ENCODE measurements at places on chromosomes 5 and 9.

DNA sequence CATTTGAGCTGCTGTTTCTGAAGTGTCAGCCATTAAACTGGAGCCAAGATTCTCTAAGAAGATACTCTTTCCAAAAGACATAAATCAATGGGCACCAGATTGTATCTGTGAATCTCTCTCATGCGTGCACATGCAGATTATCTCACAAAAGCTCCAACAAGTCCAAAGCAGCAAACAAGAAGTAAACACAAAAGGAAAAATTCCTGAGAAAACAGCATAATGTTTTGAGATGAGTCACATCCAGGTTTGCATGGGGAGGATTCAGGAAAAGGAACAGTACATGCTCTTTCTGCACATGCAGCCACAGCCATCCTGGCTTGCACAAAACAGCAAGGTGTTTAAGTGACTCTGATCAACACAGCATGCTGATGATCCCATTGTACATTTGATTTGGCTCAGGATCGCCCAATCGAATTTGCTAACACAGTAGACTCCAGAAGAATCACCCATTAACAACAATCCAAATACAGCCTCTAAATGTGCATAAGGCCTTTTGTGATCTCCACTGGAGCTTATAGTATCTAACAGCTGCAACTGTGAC, 143.1 kb downstream of the ELAVL2 start:
- peak; percentile 24 for DNase-seq

GRCh38 chr9:20940447-20941173, 90.8 kb downstream of the HACD4 start:
- DNase-seq = peak; percentile 36

DNA sequence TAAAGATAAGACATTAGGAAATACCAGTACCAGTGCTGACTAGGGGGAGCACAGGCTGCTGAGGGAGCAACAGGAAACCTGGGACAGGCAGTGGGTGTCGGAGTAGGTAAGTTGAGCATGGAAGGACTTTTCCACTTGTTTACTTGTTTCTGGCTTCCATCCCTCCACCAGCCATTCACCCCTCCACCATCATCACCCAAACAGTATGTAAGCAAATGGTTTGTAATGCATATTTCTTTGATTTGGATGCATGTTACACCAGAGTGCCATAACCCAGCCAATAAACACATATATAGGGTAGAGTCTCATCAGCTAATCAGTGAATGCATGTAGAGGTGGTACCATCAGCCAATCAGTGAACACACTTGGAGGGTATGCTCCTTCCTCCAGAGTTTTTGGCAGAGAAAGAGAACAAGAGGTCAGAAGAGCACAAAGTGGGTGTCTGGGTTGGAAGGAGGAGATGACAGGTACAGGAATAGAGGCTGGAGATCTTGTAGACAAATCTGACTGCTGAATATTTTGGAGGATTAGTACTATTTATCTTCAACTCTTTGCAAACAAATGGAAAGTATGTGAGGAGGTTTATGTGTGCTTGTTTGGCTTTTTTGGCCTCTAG, 37.7 kb upstream of the PDE8B start:
- no peak for DNase-seq

GRCh38 chr5:163730206-163730756, 224.9 kb downstream of the MAT2B start:
- no peak for DNase-seq

DNA sequence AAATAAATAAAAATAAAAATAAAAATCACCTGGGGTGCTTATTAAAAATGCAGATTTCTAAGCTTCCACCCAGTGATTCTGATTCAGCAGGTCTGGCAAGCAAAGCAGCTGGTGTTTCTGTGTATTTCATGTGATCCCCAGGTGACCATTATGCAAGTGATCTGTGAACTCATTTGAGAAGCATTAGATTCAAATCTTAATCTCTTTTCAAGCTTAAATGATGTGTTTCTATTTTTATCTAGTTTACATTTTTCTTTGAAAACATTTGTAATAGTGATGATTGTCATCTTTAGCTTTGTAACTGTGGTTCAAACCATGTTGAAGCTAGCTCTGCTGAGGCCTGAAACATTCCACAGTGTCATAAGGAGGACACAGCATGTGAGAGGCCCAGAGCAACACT, 804.8 kb upstream of the ZNF608 start:
- DNase-seq = peak; percentile 37

DNA sequence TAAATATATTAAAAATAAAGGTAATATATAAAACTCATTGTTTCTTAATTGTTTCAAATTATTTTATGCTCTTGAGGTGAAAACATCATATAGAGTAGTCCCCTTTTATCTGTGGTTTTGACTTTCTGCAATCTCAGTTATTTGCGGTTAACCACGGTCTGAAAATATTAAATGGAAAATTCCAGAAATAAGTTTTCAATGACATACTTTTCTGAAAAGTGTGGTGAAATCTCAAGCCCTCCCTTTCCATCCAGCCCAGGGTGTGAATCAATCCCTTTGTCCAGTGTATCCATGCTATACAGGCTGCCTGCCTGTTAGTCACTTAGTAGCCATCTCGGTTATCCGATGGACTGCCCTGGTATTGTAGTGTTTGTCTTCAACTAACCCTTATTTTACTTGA, 546.7 kb upstream of the DMAC1 start:
- DNase-seq = no peak

DNA sequence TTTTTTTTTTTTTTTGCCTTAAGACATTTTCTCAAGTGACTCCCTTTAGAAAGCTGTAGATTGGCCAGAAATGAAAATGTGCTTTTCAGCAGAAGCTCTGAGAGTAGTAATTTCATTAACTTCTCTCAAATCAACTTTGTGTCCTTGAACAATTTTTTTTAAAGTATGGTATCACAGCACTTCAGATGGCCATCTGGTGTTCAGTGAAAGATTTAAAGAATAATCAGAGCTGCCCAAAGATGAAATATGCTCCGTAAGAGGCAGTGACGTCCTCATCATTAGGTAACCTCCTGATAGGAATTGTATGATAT, 43.0 kb upstream of the PCAT7 start:
- DNase-seq = no peak

- DNase-seq = no peak
Measured at GRCh38 chr5:139816566-139816965, 21.0 kb downstream of the PSD2 start.
